A549 treated with GW870086 at 1 μM for 4 hours (cell line): ENCODE measurements at places on chromosomes 5 and 9. TPM values are rescaled to one million over a fixed set of nuclear protein-coding genes. Genes with fewer than 3 reads are reported as not detected.

Gene GADD45G
- 0.23 to 0.69 TPM (median 0.42 TPM) in 5 replicates for total RNA-seq

Gene SPATA31C1
- not detected in 5 replicates for total RNA-seq

Gene CMYA5
- total RNA-seq = 0.08 to 0.28 TPM (median 0.14 TPM) in 4 of 5 replicates, not detected in the other

Gene PCDH1
- 2.9 to 6.0 TPM (median 5.7 TPM) in 5 replicates for total RNA-seq

Gene PDGFRB
- 0.09 to 0.75 TPM (median 0.43 TPM) in 5 replicates for total RNA-seq

Gene CENPH
- total RNA-seq = 24.1 to 31.9 TPM (median 29.1 TPM) in 5 replicates

Gene TLX3
- not detected in 5 replicates for total RNA-seq
